ENCODE measurements at places on chromosomes 3 and 15.

DNA sequence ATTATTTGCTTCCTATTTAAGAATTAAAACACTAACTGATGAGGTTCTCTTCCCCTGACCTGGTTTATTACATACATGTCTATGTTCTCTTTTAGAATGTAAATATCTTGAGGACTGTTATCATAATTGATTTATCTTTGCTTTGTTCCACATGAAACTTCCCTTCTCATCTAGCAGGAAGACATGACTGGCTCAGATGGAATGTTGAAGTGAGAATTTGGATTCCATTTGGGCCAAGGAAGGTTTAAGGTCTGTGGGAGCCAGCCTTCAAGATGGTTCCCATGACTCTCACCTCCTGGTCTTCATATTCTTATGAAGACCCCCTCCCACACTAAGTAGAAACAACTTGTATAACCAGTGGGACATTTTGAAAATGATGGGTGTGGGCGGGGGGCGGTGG, 222.2 kb upstream of the GADL1 start:
- DNase-seq: no peak

- no peak for DNase-seq
Measured at GRCh38 chr3:193794002-193794881, 201.2 kb downstream of the OPA1 start.

- no peak for DNase-seq
Measured at GRCh38 chr3:115658032-115658336, 34.7 kb downstream of the GAP43 start.

GRCh38 chr3:76040946-76041345, 255.6 kb upstream of the ZNF717 start:
- no peak for DNase-seq

DNA sequence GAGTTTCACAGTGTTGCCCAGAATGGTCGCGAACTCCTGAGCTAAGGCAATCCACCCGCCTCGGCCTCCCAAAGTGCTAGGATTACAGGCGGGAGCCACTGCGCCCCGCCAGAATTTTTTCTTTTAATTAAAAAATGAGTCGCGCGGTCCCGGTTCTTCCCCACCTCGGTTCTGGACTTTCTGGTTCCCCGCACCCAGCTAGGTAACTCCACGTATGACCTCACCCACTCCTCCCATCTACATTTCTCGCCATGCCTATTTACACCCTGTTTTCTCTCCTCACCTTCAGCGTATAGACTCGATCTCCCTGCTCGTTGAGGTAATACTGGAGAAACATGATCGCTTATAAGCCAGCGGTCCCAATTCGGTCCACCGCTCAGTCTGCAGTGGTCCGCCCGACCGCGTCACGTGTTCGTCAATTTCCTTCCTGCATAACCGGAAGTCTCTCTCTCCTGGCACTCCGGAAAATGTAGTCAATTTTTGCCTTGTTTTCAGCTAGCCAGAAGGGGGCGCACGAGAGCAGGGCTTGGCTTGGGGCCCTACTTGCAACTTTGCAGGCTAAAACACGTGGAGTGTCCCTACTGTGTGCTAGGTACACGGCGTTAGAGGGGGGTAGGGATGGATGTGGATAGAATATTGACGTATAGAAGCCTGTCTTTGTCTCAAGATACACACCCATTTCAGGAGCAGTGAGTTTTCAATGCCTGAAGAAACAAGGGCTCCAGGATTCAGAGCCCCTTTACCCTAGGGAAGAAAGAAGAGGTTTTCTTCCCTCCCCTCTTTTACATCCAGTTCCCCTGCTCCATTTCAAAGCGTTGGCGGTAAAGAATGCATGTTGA, at the start of the genes NOP10 and NUTM1:
Gene NOP10 (minus strand): TSS at position 400 of the 839 bp plus-strand sequence. CDS start 63 bp downstream, at position 337.
Gene NUTM1 (plus strand): TSS at position 579 of the 839 bp plus-strand sequence. CDS start 382 bp downstream, outside the sequence.
- peak; percentile 90 for DNase-seq

GRCh38 chr3:49654955-49655556, 19.1 kb upstream of the APEH start:
- no peak for DNase-seq

- no peak for DNase-seq
Measured at GRCh38 chr15:74335396-74335795, 32.0 kb downstream of the CYP11A1 start.

DNA sequence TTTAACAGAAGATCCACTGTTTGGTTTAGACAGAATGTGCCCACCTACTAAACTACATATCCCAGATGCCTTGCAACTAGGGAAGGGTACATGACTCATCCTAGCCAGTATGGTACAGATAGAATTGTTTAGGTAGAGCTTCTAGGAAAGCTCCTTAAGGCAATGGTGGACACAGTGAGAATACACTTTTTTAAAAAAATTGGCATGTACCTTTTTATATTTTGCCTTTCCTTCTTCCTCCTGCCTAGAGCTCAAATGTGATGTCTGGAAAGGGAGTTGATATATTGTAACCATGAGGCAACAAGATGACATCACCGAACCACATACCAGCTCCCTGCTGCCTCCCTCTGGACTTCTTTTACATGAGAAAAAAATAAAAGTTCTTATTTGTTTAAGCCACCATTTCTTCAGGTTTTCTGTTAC, 14.4 kb upstream of the C3orf80 start:
- peak; percentile 62 for DNase-seq

GRCh38 chr3:154324919-154325318, 632 bp upstream of the DHX36 start:
- DNase-seq: no peak

All from HCT116 (cell line).